ENCODE measurements at places on chromosomes 7 and 10.

DNA sequence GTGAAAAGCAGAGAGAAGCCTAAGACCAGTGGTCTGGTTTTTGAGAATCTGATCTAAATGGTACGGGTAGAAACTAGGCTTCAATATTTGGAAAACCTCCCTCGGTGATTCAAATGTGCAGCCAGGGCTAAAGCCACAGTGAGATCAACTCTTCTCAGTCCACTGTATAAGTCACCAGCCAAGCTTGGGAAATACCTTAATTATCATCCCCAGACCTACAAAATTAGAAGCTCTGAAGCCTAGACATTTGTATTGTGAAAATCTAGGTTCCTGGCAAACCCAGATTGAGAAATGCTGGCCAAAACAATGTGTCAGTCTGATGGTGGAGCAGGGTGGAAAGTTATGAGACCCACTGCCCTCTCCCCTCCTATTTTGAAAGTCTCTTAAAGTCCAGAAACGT is 131.7 kb downstream of the DGKI start:
- DNase-seq: no peak

DNA sequence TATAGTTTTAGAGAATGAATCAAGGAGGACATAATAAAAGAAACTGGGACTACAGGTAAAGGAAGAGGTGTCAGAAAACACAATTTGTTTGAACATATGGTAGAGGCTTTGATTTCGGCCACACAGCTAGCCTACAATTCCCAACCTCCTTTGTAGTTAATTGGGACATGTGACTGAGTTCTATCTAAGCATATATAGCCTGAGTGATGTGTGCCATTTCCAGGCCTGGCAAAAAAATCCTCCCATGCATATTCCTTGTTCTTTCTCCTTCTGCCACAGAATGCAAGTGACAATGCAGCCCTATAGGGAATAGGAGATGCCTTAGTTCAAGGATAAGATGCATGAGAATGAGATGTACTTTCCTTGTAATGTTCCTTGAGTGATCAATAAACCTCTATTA is 590.7 kb upstream of the STEAP1 start:
- no peak for DNase-seq

DNA sequence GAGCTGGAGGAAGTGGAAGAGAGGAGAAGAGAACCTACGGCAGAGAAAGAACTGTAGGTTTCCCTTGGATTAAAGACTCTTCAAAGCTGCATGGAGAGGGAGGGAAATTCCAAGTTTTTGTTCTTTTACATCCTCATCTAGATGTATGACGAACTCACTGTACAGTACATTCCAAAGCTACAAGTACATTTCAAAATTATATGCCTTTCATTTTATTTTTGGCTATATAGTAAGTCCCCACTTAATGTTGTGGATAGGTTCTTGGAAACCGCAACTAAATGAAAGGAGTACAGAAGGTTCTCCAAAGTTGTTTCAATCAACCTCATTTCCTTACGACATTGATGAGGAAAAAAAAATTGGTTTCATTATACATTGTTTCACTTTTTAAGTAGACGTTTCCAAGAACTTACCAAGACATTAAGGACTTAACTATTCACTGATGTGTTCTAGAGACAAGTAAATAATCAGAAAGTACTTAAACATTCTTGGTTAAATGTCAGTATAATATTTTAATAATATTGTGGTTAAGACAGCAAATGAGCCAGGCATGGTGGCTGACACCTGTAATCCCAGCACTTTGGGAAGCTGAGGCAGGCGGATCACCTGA is 16.1 kb upstream of the JMJD1C start:
- no peak for DNase-seq

DNA sequence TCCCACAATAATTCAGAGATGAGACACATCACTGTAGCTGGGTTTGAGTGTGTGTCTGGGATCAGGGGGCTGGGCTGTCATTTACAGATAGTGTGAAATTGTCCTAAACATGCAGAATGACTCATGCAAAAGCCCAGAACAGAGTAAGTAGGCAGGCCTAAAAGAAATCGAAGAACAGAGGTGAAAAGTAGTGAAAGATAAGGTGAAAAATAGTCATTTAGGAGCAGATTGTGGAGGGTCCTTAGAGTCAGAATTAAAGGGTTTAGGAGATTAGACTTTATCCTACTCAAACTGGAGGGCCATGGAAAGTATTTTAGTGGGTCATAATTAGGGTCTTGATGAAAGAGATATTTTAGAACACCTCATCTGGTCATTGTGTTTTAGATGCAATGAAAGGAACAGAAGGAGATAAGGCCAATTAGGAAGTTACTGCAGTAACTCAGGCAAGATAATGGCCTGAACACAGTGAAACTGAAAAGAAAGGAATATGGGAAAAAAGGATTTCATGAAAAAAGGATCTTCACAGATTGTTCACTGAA is 58.3 kb upstream of the NEBL start:
- DNase-seq: no peak

DNA sequence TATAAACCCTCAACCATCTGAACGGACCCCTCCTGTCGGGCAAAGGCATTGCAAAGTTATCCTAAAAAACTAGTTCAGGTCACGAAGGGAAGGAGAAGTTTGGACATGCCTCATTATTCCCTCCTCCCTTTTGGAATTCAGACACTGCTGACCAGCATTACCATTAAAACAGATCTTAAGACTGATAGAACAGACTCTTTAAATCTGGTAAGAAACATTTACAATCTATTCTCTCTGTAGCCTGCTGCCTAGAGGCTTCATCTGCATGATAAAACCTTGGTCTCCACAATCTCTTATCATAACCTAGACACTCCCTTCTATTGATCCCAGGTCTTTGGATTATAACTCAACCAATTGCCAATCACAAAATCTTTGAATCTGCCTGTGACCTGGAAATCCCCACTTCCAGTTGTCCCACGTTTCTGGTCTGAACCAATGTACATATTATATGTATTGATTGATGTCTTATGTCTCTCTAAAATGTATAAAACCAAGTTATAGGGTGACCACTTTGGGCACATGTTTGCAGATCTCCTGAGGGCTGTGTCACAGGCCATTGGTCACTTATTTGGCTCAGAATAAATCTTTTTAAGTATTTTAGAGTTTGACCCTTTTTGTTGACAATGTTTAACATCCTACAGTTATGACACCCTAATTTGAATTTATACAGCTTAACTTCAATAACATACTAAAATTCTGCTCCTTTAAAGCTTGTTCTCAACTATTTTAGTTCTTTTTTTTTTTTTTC is 23.5 kb upstream of the CNNM2 start:
- no peak for DNase-seq
